ENCODE measurements at places on chromosomes 4 and X. TPM values are rescaled to one million over a fixed set of nuclear protein-coding genes. Genes with fewer than 3 reads are reported as not detected.

TRIM2 gene
- 1.4 TPM for total RNA-seq

ARMCX4 gene
- 0.71 TPM for total RNA-seq

TLR3 gene
- total RNA-seq: 0.44 TPM

FABP2 gene
- not detected for total RNA-seq

NXF2B gene
- total RNA-seq: not detected

CLDN24 gene
- not detected for total RNA-seq

BMP3 gene
- total RNA-seq: not detected

TMSB15C gene
- total RNA-seq: 0.13 TPM

DSPP gene
- not detected for total RNA-seq

PAGE4 gene
- total RNA-seq: not detected

GCNA gene
- total RNA-seq: 1.7 TPM

JCHAIN gene
- 0.24 TPM for total RNA-seq

Measured in A549 treated with AZD2906 at 1 μM for 4 hours (cell line).